ENCODE measurements at places on chromosomes 5 and 9.

DNA sequence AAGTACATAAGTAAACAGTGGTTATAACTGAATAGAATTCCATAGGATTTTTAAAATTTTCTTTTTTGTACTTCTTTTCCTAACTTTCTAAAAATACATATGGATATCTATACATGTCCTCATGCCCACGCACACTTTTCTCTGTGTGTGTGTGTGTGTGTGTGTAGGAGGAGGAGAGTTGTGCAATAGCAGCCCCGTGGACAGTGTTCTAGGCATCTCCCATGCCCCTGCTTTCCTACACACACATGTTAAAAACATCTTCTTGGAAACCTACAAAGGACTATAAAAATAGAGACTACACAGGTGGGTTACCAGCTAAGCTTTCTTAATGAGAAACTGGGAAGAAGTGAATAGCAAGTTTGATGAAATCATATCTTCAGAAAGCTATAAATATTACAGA, 19.8 kb upstream of the HEXB start:
- no peaks in the 10 kb centered on the region for H3K4me1 ChIP-seq
- no peak overlapping the region for H3K4me3 ChIP-seq
- DNase-seq = no peak
- H3K36me3 ChIP-seq = no peaks in the 10 kb centered on the region
- no peaks in the 10 kb centered on the region for H3K27me3 ChIP-seq

DNA sequence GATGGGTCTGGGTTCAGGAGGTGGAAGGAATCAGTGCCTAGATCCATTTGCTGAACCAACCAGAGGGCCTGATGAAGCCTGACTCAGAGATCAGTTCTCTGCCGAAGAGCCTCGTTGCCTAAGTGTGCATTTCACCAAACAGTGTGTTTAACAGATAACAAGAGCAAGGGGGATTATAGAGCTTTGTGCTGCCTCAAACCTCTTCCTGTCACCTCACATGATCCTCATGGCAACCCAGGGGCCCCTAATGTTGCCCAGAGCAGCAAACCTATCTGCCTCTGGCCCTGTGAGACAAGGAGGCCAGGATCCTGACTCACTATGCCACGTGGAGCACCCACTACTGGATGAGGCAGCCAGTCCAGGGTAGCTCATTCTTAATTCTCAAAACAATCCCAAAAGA, 66.3 kb upstream of the EPB41L4B start:
- DNase-seq = no peak
- no peaks in the 10 kb centered on the region for H3K4me1 ChIP-seq
- H3K36me3 ChIP-seq = peaks cover 26% of the 10 kb centered on the region
- H3K27ac ChIP-seq = no peak overlapping the region
- no peaks in the 10 kb centered on the region for H3K27me3 ChIP-seq

DNA sequence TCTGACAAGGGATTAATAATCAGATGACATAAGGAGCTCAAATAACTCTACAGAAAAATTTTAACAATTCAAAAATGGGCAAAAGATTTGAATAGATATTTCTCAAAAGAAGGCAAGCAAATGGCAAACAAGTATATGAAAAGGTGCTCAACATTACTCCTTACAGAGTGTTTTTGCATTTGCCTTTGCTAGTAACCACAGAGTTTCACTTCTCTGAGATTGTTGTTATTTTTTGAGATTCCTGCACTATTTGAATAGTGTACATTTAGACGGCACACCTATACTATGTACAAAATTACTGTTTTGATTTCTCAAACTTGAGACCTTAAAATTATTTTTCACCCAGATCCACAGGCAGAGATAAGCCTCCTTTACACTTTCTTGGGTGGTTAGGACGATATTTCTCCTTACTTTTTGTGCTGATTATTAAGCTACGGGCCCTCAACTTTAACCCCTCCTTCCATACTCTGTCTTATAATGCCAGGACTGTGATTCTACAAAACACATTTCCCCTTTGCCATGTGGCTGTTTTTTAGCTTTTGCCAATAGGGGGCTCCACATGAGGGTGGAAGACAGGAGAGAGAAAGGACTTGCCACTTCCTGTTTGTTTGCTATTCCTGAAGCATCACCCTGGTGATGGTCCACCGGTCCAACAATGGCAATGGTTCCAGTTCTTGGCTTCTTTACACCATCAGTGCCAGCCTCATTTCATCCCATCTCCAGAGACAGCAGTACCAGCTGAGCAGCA, 65.0 kb upstream of the DAP start:
- H3K4me1 ChIP-seq = no peaks in the 10 kb centered on the region
- H3K36me3 ChIP-seq = no peaks in the 10 kb centered on the region
- no peak for DNase-seq
- no peak overlapping the region for H3K4me3 ChIP-seq

DNA sequence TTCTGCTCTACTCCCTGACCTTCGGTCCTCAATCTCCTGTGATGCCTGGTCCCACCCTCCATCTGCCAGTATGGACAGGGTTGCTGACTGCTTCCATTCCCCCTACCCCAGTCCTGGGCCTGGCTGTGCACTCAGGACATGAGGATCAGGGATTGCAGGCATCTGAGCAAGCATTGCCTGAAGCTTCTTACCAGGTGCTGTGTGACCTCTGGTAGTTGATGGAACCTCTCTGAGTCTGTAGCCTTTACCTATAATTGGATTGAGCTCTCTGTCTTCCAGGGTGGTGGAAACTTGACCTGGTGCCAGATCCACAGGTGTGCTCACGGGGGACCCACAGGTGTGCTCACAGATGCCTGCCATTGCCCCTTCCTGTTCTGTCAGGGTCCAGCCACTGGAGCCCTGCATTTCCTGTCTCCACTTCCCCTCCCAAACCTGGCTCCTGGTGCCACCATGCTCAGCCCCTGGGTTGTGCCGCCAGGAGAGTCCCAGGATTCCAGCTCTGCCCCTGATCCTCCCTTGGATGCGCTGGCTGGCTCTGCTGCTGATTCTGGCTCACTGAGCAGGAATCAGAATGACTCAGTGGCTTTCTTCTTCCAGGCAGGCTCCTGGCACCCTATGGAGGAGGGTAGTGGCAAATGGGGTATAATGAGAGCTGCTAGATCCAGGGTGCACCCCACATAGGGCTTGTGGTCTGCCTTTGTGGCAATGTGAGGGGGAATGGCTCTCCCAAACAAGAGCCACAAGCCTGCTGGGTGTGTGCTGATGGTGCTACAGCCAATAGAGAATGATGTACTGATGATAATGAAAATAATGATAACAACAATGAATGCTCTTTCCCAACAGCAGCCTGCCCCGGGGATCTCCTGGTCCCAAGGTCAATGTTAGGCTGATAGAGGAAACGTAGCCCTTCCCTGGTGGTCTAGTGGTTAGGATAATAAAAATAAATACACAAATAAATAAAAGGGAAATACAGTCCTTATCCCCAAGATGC, 35.2 kb upstream of the PSD2 start:
- no peaks in the 10 kb centered on the region for H3K27me3 ChIP-seq
- no peak for DNase-seq
- no peaks in the 10 kb centered on the region for H3K36me3 ChIP-seq
- no peaks in the 10 kb centered on the region for H3K4me1 ChIP-seq

DNA sequence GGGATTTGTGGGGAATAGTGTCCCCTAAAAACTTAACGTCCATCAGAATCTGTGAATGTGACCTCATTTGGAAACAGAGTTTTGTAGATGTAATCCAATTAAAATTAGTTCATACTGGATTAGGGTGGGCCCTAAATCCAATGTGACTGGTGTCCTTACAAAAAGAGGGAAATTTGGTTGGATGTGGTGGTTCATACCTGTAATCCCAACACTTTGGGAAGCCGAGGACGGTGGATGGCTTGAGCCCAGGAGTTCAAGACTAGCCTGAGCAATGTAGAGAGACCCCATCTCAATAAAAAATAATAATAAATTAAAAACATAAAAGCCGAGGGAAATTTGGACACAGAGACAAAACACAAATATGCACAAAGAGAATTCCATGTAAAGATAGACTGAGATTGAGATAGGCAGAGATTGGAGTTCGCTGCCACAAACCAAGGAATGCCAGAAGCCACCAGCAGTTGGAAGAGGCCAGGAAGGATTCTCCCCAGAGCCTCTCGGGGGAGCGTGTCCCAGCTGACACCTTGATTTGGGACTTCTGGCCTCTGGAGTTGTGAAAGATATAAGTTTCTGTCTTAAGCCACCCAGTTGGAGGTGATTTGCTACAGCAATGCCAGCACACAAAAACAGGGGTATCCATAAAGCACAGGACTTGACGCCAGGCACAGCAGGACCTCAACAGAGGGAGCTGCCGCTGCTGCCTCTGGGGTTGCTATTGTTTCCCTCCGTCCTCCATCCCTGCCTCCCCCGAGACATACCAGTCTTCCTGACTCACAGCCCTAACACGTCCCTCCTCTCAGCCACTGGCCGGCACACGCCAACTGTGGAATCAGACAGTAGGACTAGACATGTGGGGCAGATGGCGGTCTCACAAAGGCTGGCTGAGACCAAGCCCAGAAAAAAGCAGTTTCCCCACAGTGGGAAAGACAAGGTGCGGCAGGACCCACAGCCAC, 73.8 kb upstream of the IL17B start:
- no peak overlapping the region for H3K4me3 ChIP-seq
- no peaks in the 10 kb centered on the region for H3K36me3 ChIP-seq
- H3K27ac ChIP-seq = peak overlapping the region; percentile 43
- DNase-seq = peak; percentile 92
- no peaks in the 10 kb centered on the region for H3K27me3 ChIP-seq

DNA sequence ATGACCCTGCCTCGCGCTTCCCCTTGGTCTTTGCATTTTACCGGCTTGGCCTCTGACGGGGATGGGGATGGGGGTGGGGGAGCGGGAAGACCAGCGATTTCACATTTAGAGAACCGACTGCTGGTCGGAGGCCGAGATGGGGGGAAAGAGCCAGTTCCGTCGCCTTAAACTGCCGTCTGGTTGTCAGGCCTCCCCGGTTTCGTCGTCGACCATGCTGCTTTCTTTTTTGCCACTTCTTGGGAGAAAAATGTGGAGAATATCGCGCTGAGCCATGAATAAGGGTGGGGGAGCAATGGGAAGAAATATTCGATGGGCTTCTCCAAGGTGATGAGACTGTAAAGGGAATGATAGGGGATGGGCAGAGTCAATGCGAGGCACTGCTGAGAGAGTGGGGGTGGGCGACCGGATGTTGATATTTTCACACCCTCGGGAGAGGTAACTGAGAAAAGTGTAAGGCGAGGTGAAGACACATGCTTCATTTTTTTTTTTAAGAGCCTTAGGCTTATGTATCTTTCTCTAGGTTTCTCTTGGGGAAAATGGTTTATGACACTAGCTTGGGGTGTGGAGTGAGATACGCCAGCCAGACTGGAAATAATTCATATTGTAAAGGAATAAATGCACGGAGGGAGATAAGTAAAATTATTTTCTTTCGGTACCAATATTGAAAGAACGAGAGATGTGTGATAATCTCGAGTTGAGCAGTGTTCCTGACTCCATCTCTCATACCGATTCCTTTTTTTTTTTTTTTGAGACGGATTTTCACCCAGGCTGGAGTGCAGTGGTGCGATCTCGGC, 1.1 kb downstream of the KIF2A start:
- no peaks in the 10 kb centered on the region for H3K36me3 ChIP-seq
- no peak for DNase-seq
- no peaks in the 10 kb centered on the region for H3K27me3 ChIP-seq

DNA sequence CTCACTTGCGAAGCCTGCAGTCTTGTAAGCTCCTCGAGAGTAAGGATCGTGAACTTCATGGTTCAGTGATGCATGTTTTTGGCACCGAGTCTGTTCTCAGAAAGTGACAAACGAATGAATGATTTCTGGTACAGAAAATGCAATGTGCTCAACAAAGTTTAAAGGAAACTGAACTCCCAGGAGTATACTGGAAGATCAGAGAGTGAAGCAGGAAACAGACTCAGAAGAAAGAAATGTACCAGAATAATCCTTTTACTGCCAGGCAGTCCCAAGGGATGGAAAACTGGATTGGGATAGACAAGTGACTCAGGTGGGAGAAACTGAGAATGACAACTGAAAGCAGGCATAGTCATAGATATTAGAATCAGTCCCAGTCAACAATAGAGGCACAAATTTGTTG, 420.6 kb downstream of the CTNND2 start:
- no peaks in the 10 kb centered on the region for H3K4me1 ChIP-seq
- H3K36me3 ChIP-seq = no peaks in the 10 kb centered on the region
- no peak for DNase-seq
- H3K27me3 ChIP-seq = no peaks in the 10 kb centered on the region
- no peak overlapping the region for H3K4me3 ChIP-seq

DNA sequence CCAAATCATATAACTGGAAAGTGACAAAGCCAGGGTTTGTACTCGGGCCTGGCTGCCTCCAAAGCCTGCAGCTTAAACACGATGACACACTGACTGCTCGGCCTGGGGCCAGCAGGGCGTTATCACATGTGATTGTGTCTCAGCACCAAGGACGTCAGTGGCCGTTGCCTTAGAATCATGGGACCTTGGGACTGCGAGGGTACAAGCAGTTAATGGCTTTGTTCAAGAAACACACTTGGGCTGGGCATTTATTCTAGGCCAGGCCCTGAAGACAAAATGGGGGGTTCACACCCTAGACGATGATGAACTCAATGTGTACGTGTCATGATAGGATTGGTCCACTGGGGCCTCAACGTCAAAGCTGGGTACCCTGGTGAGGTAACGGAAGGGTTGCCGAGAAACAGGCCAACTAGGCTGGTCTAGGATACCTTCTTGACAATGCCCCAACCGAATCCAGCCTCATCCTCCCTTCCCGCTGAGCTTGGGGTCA, 13.0 kb downstream of the SH3PXD2B start:
- no peak overlapping the region for H3K4me3 ChIP-seq
- H3K27ac ChIP-seq = no peak overlapping the region
- H3K4me1 ChIP-seq = no peaks in the 10 kb centered on the region
- no peaks in the 10 kb centered on the region for H3K36me3 ChIP-seq
